ENCODE measurements at places on chromosomes 2 and 18.

DNA sequence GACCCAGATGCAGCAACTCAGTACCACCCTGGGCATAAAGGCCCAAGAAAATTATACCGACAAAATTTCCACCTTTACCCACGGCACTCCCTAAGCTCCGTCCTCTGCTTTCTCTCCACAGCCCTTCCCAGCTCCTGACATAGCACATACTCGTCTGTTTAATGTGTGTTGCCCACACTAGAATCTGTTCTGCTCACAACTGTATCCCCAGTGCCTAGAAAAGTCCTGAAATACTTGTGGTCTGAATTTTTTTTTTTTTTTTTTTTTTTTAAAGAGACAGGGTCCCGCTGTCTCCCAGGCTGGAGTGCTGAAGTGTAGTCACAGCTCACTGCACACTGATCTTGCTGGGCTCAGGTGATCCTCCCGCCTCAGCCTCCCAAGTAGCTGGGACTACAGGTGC, 62.3 kb downstream of the ADCY3 start:
- DNase-seq: no peak

GRCh38 chr2:23432531-23432930, 47.6 kb downstream of the KLHL29 start:
- DNase-seq: no peak

DNA sequence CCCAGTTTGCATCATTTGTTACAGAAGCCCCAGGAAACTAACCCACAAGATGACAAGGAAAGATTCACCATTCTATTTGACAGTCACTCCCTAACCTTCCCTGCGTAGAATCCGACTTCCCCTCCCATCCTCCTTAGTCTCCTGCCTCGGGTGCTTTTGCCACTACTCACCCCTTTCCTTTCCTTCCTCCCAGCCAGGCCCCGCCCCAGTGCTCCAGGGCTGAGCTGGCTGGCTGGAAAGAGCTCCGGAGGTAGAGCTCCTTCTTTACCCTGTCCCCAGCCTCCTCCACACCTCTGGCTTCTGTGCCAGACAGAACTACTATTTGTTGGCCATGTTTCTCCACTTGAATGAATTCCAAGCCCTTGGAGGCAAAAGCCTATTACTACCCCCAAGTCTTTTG, 317.6 kb upstream of the NCKAP5 start:
- no peak for DNase-seq

- no peak for DNase-seq
Measured at GRCh38 chr2:65227020-65227455, 593 bp upstream of the ACTR2 start.

DNA sequence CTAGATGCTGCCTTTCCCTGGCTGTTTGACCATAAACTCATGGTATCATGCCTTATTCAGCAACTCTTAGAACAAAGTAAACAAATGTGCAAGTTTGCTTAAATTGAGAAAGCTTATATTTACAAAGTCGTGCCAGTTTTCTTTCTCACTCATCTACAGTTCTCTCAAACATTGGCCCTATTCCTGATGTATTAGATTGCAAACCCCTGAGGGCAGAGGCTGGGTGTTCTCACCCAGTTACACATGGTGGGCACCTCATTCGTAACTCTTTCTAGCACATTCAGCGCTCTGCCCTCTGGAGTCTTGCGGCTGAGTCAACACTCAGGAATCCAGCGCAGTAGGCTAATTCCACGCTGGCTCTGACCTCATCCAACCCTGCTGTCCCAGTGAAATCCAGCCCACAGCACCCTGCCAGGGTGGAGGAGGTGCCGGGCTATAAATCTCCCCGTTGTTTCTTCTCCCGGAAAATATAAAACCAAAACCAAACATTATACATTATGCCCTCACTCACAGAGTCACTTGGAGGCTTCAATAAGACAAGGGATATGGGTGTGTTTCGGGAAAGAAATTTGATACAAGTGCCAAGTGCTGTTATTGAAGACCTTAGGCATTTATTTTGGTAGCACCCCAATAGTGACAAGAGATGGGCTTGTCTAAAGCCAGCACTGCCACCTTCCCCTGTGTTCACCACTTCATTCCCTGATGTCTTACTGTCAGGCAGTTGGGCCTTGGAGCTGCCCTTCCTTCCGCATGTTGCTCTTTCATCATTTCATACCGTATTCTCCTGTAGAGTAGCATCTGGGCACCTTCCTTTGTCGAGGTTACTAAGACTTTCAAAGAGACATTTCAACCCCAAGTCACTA, 287.4 kb downstream of the PRKCE start:
- no peak for DNase-seq

DNA sequence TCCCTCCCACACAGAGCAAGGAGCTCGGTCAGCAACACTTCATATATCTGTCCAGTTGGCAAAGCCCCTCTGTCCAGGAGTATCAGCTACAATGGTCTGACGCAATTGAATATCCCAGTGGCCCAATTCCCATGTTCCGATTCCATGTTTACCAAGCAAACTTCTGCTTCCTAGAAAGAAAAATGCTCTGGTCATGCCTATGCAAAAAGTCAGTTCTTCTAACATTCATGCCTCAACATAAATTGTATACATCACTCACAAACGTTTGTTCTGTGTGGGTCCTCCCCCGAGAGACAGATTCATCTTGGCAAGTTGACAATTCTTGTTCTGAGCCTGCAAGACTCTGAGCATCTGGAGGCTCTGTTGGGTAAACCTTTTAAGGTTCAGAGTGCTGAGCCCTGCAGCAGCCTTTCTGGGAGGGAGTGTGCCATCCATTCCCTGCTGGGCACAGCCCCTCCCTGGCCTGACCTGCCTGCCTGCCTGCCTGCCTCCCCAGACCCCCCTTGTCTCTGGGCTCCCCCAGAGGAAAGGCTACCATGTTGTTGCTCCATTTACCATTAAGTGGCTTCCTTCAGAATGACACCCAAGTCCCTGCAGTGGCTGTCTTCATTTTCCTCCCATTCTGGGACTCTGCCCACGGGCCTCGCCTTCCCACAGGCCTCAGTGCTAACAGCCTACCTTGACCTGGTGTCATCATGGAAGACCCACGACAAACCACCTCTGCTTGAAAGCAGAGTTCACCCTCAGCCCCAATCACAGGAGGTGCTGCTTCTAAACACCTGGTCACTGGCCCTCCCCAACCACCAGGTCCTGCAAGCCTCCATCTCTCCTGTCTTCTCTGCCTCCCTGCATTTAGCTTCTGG, 37.6 kb upstream of the TAF1B start:
- peak; percentile 14 for DNase-seq

GRCh38 chr18:78156466-78156865, 823.2 kb upstream of the SALL3 start:
- no peak for DNase-seq

DNA sequence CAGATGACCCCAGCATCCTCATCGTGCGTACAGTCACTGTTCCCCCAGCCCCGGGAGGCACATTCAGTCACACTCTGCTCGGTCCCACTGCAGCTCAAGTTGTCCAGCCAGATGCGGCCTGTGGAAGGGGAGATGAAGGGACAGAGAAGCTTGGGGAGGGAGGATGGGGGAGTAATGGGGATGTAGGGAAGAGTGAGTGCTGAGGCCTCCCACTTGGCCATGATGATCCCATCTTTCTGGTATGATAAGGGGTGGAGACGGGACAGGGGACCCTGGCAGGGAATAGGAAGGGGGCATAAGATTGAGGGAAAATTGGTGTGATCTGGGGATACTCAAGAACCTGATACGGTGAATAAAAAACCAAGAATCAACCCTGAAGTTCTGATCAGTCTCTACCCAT, 3.5 kb downstream of the LOXL3 start:
- no peak for DNase-seq

DNA sequence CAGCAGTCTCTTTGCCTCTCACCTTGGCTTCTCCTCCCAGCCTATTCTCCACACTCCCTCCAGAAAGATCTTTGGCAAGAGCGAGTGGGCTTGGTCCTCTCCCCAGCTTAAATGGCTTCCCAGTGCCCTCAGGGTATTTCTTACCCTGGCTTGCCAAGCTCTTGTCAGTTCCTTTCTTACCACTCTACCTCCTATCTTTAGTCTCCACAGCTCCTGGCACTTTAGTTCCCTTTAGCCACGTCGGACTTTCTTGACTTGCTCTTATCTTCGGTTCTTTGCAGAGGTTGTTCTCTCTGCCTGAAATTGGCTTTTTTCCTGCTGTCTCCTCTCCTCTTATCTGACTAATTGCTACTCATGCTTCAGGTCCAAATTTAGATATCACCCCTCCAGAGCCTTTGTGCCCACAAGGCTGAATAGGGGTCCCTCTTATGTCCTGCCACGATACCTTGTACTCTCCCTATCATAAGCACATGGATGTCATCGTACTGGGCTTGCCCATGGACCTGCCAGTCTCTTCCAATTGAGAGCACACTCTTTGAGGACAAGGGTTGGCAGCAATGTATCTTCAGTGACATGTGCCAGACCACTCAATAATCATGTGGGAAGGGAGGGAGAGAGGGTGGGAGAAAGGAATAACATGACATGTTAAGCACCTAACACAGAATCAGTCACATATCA, 131.7 kb upstream of the CTAGE1 start:
- DNase-seq: no peak

DNA sequence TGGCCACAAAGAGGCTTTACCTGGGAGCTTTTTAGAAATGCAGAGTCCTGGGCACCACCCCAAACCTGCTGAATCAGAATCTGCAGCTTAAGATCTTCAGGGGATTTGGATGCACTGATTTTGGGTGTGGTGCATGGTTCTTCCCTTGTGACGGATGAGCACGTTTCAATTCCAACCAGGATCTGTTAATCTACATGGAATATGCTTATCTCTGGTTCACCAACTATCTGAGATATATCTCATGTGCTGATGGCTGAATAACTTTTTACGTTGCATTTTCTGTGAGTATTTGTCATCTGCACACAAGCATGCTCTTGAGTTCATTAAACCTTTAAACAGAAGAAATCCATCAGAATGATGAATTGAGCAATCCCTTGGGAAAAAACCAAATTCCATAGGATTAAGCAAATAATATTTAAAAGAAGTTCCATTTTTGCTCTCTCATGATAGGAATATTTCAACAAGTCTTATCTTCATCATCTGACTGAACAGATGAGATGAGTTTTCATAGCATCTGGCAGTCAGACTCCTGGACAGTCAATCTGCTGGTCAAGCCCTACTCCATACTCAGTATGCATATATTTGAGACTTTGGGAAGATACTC, 120.6 kb downstream of the PLB1 start:
- no peak for DNase-seq

DNA sequence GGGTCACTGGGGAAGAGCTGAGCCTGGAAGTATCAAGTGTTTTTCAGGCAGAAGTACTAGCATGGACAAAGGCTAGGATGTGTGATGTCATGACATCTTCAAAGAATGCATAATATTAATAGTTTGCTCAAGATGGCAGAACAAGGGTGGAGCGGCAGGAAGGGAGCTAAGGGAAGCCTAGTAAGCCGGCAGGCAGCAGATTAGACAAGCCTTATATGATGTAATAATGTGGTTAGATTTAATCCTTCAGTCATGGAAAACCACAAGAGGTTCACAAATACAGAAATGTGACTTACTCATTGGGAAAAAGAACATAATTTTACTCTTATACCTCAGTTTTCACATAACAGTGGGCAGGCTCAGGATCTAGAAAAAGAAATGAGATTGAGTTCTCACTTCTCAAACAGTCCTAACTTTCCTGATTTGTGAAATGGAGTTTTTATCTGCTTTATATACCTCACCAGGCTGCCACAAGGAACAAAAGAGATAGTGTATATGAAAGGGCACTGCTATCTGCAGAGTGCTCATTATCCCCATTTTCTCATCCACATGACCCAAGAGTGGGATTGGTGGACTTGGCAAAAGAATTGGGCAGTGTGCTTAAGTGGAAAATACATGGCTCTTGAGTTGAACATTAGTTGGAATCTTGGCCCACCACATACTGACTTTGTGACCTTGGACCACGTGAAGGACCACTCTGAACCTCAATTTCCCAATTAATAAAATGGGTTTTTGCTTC, 89.1 kb upstream of the LHCGR start:
- no peak for DNase-seq

DNA sequence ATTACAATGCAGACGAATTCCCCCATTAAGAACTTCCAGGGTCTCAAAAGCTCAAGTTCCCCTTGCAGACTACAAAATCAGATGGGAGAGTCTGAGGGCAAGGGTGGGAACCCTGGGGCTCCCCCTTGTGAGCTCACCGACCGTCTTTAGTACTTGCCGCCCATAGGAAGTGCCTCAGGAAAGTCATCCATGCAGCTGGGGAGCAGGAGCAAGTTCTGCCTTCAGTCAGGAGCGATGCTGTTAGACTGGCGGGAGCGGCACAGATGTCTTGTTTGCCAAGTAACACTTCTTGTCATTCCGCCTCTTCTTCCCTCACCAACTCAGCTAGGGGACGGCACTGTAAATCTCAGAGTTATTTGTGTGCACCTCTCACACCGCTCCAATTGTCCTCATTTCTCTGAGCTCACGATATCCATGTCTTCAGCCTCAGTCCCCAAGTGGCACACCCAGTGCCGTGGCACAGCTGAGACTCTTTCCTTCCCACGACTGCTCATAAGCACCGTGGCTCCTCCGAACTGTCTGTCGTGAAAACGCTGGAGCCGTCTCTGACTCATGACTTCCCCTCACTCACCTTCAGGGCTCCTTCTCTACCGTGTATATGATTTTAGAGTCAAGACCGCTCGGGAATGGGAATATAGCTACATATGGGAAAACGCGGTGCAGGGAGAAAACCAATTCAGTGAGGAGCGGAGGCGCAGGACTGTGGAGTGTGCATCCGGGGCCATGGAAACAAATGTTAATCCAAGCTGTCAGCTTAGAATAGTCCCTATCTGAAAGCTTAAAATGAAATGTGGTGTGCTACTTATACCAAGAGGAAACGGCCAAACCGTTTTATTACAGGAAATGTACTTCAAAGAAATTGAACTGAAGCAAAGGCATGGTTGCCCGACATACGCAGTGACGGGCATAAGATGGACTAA, 34.0 kb downstream of the UXS1 start:
- DNase-seq: no peak

DNA sequence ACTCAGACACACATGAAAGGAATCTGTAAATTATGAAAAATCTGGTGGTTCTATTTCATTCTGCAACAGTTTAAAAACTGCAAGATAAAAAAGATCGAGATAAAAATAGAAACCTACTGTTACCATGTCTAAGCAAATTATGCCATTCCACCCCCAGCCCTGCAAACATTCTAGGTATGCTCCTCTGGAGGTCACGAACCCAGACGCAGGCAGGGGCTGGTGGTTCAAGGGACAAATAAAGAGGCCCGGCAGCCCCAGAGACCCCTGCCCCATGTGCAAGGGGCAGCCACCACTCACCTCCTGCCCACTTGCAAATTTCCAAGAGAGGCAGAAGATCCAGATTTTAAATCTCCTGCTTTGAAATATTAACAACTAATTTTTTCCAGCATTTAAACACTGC, 210.5 kb downstream of the ANAPC1 start:
- no peak for DNase-seq

GRCh38 chr18:80107426-80107825, 1.6 kb upstream of the ADNP2 start:
- no peak for DNase-seq

All from GM13977 (cell line).